ENCODE measurements at places on chromosomes 1 and 21. TPM values are rescaled to one million over a fixed set of nuclear protein-coding genes. Genes with fewer than 3 reads are reported as not detected.
A peak's percentile ranks its signal among the peaks of the same experiment; 100 is the strongest.

- no peaks in the 10 kb centered on the region for H3K27me3 ChIP-seq
- no peak overlapping the region for H3K4me3 ChIP-seq
- no peak for DNase-seq
- H3K36me3 ChIP-seq = no peaks in the 10 kb centered on the region
Observed at GRCh38 chr1:21541329-21541728, 32.1 kb downstream of the ALPL start.

DNA sequence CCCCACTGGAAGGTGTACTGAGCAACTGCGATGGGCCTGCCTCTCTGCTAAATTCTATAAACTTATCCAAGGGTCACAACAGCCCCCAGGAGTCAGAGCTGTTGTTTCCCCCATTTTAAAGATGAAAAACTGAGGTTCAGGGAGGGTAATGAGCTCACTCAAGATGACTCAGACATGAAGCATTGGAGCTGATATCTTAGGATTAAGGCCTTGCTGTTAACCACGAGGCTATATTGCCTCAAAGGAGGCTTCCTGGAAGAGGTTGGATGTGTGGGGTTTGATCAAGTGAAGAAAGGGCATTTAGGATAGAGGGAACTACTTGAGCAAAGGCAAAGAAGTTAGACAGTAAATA lies 6.7 kb downstream of the LDLRAP1 start:
- DNase-seq = no peak
- no peaks in the 10 kb centered on the region for H3K27me3 ChIP-seq
- peak overlapping the region; percentile 49 for H3K4me3 ChIP-seq
- H3K4me1 ChIP-seq = peaks cover 57% of the 10 kb centered on the region
- peak overlapping the region; percentile 85 for H3K27ac ChIP-seq

CGN gene
- 6.6 TPM for total RNA-seq

DNA sequence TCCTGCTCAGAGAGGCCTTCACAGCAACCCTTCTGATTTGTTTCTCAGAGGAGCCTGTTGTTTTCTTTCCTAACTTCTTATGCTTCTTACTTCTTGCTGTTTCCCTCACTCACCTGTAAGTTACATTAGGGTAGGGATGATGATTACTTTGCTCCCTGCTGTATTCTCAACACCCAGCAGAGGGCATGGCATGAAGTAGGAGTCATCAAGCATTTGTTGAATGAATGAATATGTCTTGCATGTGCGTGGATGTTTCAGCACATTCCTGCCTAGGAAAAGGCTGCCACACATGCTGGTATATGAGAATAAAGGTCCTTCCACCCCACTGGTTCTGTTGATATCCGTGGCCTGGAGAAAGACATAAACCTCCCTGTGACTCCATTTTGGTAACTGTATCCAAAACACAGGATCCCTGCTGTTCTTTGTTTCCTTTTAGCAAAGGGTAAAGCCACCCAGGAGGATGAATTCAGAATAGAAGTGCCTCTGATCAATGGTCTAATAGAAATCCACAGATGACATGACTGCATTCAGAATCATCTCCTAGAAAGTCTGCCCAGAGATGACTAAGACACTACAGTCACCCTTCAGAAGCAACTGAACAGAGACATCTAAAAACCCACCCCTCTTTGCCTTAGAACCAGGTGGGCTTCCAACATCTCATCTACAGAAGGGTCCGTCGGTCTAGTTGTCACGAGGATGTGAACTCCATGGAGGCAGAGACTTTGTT lies 168.8 kb downstream of the ZSCAN20 start:
- no peak for DNase-seq
- no peaks in the 10 kb centered on the region for H3K36me3 ChIP-seq
- H3K4me3 ChIP-seq = no peak overlapping the region
- H3K27me3 ChIP-seq = 0 out of 2 replicates have a peak, but pooled peaks cover 4% of the 10 kb centered on the region
- no peak overlapping the region for H3K27ac ChIP-seq

GRCh38 chr1:181919542-181919941 lies 142.0 kb downstream of the ZNF648 start:
- no peak for DNase-seq
- H3K27me3 ChIP-seq = no peaks in the 10 kb centered on the region
- H3K36me3 ChIP-seq = no peaks in the 10 kb centered on the region
- no peaks in the 10 kb centered on the region for H3K4me1 ChIP-seq
- H3K27ac ChIP-seq = no peak overlapping the region
- no peak overlapping the region for H3K4me3 ChIP-seq

DNA sequence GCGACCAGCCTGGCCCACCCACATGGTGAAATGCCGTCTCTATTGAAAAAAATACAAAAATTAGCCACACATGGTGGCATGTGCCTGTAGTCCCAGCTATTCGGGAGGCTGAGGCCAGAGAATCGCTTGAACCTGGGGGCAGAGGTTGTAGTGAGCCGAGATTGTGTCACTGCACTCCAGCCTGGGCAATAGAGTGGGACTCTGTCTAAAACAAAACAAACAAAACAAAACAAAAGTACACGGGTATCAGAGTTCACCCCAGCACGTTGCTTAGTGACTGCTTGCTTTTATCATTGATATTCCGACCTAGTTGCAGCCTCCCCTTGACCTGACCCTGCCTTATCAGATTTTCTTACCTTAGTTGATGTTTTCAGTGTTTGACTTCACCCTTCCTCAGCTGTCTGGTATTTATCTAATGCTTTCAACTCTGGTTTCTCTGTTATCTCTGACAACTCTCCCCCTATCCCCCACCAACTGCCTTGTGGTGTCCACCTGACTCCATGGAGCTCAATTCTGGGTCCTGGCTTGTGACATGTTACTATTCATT lies 5.1 kb downstream of the TLCD4 start:
- H3K36me3 ChIP-seq = no peaks in the 10 kb centered on the region
- no peak overlapping the region for H3K4me3 ChIP-seq
- DNase-seq = no peak
- no peaks in the 10 kb centered on the region for H3K4me1 ChIP-seq
- peaks cover 6% of the 10 kb centered on the region for H3K27me3 ChIP-seq

GRCh38 chr1:165911609-165912281 lies 84.3 kb downstream of the UCK2 start:
- H3K27ac ChIP-seq = no peak overlapping the region
- peaks cover 8% of the 10 kb centered on the region for H3K36me3 ChIP-seq
- H3K4me1 ChIP-seq = no peaks in the 10 kb centered on the region
- no peak for DNase-seq

DNA sequence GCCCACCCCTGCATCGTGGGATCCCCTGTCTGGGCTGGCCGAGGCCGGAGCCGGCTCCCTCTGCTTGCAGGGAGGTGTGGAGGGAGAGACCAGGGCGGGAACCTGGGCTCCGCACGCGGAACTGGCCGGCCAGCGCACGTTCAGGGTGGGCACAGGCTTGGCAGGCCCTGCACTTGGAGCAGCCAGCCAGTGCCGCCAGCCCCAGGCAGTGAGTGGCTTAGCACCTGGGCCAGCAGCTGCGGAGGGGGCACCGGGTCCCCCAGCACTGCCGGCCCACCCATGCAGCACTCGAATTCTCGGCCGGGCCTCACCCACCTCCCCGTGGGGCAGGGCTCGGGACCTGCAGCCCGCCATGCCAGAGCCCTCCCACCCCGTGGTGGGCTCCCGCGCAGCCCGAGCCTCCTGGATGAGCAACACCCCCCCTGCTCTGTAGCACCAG lies 422.6 kb downstream of the AMY1C start:
- H3K4me1 ChIP-seq = no peaks in the 10 kb centered on the region
- no peak for DNase-seq
- H3K4me3 ChIP-seq = no peak overlapping the region
- H3K27ac ChIP-seq = no peak overlapping the region
- no peaks in the 10 kb centered on the region for H3K27me3 ChIP-seq
- H3K36me3 ChIP-seq = no peaks in the 10 kb centered on the region

GNG12 gene
- 0.43 TPM for total RNA-seq

AMY2B gene
- total RNA-seq = 3.7 TPM

DNA sequence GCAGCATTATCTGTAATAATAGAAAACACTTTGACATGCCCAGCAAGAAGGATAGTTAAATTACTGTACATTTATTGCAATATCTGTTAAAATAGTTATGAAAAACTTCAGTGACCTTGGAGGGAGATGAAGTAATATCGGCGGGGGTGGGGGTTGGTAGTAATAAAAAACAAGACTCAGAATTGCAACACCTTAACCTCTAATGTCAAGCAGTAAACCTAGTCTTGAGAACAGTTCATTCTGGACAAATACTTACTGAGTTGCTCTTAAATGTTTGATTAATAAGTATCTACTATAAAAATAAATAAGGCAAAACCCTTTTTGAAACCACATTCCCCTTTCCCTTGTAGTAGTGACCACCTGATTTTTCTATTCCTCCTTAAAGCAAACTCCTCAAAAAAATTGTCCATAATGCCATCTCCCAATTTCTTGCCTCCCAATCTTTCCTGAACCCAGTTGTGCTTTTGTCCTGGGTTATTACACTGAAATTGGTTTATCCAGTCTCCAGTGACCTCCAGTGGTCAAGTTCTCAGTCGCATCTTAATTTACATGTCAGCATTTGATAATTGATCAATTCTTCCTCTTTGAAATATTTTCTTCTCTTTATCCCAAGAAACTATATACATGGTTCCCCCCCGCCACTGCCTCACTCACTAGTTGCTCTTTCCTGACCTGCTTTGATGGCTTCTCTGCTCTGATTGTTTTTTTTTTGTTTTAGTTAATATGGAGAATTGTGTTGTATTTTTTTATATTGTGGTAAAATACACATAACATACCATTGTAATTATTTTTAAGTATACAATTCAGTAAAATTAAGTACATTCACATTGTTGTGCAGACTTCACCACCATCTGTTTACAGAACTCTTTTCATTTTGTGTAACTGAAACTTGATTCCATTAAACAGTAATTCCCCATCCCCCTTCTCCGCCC lies 36.8 kb downstream of the RAP1A start:
- no peak overlapping the region for H3K4me3 ChIP-seq
- H3K27ac ChIP-seq = no peak overlapping the region
- peaks cover 21% of the 10 kb centered on the region for H3K4me1 ChIP-seq

GRCh38 chr21:38847556-38847955 lies 41.8 kb downstream of the ETS2 start:
- no peak overlapping the region for H3K4me3 ChIP-seq
- DNase-seq = no peak
- H3K4me1 ChIP-seq = no peaks in the 10 kb centered on the region
- no peak overlapping the region for H3K27ac ChIP-seq

DNA sequence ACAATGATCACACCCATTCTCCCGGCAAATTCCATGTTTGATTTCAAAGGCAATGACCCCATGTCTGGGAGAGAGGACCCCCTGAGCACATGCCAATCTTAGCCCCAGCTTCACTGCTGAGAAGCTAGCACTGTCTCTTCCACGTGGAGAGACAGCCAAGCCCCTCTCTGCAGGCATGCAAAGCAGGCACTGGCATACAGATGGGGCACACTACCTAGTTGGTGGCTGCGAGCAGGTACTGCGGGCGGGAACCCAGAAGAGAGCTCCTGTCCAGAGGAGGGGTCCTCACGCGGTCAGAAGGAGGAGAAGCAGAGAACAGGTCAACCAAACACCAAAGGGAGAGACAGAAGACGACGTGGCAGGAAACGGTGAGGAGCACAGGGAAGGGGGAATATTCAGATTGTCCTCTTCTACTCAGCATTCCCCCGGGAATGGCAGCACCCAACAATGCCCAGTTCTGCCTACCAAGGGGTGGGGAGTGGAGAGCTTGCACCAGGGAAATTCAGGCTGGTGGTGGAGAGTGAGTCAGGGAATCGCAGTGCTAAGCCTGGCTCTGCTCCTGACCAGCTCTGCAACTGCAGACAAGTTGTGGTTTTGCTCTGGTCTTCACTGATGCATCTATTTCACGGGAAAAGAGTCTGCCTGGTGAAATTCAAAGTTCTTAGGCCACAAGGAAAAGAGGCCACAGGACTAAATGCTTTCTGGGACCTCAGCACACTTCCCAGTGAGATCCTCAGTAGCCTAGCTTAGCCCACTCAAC lies 48.1 kb upstream of the GOLT1A start:
- no peak overlapping the region for H3K27ac ChIP-seq
- H3K36me3 ChIP-seq = no peaks in the 10 kb centered on the region
- peaks cover 2% of the 10 kb centered on the region for H3K27me3 ChIP-seq
- H3K4me1 ChIP-seq = no peaks in the 10 kb centered on the region
- no peak overlapping the region for H3K4me3 ChIP-seq

GRCh38 chr1:154272999-154273563 lies 652 bp downstream of the HAX1 start:
- H3K36me3 ChIP-seq = peaks cover 15% of the 10 kb centered on the region
- peaks cover 10% of the 10 kb centered on the region for H3K4me1 ChIP-seq
- H3K4me3 ChIP-seq = peak overlapping the region; percentile 99
- H3K27me3 ChIP-seq = no peaks in the 10 kb centered on the region

E2F2 gene
- 24.0 TPM for total RNA-seq

DNA sequence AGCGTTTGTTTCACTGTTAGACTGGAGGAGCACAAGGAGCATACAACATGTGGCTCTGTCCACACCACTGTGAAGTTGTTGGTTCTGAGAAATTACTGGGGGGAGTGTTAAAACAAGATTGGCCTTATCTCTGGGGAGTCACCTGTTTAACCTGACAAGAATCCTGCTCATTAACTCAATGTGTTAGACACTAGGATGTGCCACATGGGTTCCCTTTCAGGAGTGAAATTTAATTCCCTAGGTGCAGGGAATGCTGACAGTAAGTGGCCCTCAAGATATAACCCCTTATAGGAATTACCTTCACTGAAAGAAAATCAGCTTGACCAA lies 45.8 kb upstream of the WNT2B start:
- H3K4me3 ChIP-seq = no peak overlapping the region
- no peak for DNase-seq
- H3K27me3 ChIP-seq = no peaks in the 10 kb centered on the region
- peaks cover 15% of the 10 kb centered on the region for H3K4me1 ChIP-seq
- H3K27ac ChIP-seq = no peak overlapping the region
- no peaks in the 10 kb centered on the region for H3K36me3 ChIP-seq

DNA sequence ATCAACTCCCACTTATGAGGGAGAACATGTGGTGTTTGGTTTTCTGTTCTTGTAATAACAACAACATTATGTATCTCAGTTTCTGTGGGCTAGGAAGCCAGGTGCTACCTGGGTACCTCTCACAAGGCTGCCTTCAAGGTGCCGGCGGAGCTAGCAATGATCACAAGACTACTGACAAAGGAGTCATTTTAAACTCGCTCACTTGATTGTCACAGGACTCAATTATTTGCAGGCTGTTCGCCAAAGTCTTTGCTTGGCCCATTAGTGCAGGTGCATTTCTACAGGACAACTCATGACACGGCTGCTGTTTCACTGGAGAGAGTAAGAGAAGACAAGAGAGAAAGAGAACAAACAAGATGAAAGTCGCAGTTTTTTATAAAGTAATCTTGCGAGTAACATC lies 1237.4 kb upstream of the TMPRSS15 start:
- H3K36me3 ChIP-seq = no peaks in the 10 kb centered on the region
- no peaks in the 10 kb centered on the region for H3K4me1 ChIP-seq
- H3K27ac ChIP-seq = no peak overlapping the region
- no peak for DNase-seq
- no peaks in the 10 kb centered on the region for H3K27me3 ChIP-seq

SLC44A3 gene
- total RNA-seq = not detected

DNA sequence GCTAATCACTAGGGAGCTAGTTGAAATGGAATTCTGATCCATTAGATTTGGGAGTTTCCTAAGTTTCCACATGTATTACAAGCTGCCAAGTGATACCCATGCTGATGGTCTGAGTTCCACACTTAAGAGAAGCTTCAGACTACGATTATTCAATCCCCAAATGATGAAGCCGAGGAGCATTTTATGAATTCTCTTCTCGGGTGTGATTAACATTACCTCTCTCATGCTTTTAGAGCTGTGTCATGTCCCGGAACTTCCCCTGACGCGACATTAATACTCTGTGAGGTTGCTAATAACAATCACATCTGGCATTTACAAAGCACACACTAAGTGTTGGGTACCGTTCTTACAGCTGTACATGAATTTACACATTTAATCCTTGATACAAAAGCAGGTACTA lies 63.0 kb downstream of the KCNJ15 start:
- no peaks in the 10 kb centered on the region for H3K36me3 ChIP-seq
- DNase-seq = no peak
- no peaks in the 10 kb centered on the region for H3K4me1 ChIP-seq
- no peak overlapping the region for H3K4me3 ChIP-seq

Measured in GM12878 (cell line).